ENCODE measurements at places on chromosomes 4 and X.

- no peak for DNase-seq
Measured at GRCh38 chr4:153570228-153570973, 104.2 kb downstream of the TMEM131L start.

DNA sequence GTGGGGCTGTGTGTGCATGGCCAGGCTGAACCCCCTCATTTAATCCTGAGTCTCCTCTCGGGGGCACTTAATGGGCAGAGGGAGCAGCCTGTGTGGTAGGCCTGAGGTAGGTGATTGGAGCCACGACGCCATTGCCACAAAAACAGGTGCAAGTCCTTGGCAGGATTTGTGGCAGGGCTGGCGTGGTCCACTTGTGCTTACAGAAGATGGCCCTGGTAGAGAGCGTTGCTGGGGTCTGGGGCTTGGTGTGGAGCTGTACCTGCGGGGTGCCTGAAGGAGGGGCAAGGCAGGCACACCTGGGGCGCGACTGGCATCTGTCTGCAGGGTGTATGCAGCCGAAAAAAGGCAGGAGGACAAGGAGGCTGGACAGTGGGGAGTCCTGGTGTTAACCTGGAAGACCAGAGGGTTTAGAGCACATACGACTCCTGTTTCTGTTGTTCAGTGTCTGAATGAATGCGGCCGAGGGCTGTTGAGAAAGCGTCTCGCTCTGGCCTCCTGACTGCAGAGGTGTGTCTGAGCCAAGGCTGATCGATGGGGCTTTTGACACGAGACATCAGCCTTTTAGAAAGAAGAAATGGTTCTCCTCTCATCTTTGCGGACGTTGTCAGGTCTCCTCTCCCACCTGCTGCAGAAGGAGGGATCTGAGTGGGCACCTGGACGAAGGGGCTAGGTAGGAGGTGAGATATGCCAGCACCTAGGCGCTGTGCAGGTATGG lies 52.0 kb downstream of the TBC1D14 start:
- no peak for DNase-seq

- no peak for DNase-seq
Measured at GRCh38 chrX:46716796-46717195, 42.1 kb downstream of the SLC9A7 start.

- no peak for DNase-seq
Measured at GRCh38 chr4:1795299-1796195, 2.5 kb downstream of the FGFR3 start.

GRCh38 chrX:46715997-46716396 lies 42.9 kb downstream of the SLC9A7 start:
- DNase-seq, result no peak

GRCh38 chr4:159146488-159146887 lies 43.6 kb downstream of the RAPGEF2 start:
- no peak for DNase-seq

GRCh38 chrX:149987613-149988012 lies 49.3 kb upstream of the EOLA2 start:
- DNase-seq, result no peak

GRCh38 chrX:70016513-70016912 lies 33.2 kb downstream of the AWAT2 start:
- DNase-seq, result peak; percentile 14

DNA sequence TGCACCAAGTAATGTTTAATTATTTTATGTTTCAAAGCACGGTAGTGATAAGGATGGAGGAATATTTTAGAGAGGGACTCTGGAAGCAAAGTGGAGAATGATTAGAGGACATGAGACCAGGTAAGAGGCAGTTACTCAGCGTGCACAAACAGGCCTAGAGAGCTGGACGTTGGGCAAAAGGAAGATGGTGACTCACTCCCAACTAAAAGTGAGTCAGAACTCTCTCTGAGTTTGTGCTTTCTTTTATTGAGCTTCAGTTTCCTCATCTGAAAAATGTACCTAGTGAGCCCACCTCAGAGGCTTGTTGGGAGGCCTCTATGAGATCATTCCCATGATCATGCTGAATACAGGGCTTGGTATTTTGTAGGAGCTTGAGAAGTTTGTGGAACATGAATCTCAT lies 1.6 kb upstream of the ZC4H2 start:
- DNase-seq, result no peak

GRCh38 chr4:40316333-40316781 lies 18.8 kb upstream of the CHRNA9 start:
- peak; percentile 83 for DNase-seq

DNA sequence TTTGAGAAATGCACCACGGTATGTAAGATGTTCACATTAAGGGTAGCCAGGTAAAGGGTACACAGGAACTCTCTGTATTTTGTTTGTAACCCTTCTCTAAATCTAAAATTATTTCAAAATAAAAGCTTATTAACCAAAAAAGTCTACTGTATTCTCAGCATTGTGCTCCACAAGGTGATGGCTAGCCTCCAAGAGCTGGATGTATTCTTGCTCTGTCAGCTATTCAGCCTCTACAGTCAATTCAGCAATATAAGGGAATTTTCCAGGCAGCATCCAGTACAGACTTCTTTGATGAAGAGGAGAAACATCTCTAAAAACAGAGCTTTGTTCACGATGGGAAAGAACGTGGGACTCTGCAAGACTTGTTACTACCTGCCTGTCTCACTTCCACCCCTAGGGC lies 63.5 kb upstream of the MAOA start:
- no peak for DNase-seq

DNA sequence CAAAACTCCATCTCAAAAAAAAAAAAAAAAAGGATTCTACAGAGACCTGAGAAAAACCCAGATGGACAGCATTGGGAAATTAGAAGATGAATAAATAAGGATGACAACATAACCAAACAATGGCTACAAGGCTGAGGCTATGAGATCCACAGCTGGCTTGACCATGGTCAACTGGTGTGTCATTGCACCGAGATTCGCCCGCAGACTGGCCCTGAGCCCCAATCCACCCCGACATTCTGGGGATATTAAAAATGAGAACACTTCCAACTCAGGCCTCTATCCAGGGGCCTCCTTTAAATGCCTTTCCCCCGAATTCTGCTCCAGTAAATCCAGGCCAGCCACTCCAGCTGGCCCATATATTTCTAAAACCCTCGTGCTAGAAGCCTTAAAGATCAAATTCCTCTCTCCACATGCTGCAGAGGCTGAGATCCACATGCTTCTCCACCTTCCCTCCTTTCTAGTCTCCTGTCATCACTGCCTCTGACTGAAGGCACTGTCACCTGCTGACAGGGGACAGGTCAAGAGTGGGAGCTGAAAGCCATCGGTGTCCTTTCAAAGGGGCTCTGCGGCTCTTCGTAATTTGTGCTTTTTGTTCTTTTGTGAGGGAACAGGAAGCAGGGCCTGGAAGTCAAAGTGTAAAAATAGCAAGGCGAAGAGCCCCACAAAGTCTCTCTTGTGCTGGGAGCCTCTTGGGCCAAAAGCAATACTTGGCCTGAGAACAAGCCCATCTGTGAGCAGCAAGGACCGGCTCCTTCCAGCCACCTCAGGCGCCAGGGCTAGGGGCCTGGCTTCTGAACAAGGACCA lies 203.7 kb downstream of the NSUN7 start:
- no peak for DNase-seq

DNA sequence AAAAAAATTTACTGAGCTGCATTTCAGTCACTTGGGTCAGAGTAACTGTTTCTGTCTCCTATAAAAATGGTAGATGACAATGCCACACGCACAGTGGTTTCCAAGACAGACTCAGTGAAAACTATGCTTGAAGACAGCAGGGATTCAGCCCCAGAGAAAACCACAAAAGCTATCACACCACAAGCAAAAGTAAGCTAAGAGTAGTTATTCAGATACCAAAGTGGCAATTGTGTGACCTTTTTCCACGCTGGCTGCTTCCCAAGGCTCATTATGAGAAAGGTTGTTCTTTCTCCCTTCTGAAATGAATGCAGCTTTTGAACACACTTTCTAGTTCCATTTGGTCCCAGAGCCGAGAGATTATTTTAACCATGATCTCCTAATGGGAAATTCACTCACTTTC lies 46.4 kb upstream of the GPM6B start:
- DNase-seq, result no peak

DNA sequence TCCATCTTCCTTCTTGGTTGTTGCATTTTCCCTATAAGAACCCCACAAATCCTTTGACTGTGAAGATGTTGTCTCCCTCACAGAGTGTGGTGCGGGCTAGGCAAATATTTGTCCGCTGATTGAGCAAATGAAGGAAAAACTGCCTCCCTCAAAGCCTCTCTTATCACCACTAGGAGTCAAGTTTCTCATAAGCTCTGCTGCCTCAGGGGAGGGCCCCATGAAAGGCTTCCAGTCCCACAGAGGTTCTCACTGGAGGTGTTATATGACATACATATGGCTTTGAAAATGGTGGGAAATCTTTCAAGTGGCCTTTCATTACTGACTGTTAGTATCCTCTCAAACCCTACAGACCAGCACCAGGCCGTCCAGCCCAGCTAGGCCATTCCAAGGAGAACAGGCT lies 9.3 kb downstream of the VGLL1 start:
- DNase-seq, result no peak

DNA sequence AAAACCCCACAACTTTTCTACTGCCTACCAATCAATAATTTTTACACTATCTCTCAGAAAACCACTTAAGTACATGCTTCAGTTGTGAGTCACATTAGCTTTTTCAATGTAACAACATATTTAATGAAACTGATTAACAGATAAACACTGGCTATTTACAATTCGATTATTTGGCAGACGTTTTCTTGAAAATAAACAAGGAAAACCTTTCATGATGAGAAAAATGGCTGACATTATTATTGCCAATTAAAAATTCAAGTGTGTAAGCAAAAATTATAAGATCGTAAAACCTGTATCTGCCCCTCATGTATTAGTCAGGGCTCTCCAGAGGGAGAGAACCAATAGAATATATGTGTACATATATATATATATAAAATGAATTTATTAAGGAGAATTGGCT lies 1555.5 kb upstream of the IGFBP7 start:
- no peak for DNase-seq
